SW 1271 (cell line): ENCODE measurements at places on chromosomes 3 and 15.

- DNase-seq: no peak
Measured at GRCh38 chr15:60839510-60840211, 360.7 kb upstream of the ICE2 start.

DNA sequence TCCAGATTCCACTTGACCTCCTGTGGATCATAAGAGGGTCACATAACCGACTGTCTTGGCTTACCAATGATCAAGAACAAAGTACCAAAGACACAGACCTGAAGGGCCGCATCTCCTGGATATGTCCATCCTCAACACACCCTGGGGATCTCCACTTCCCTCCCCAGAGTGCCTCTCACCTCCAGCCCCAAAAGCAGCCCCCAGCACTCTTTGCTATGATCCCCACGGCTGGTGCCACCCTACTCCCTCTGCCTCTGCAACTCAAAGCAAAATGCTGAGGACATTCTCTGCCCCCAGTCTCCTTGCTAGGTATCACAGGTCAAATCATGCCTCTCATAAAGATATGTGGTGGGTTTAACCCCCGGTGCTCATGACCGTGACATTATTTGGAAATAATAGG, 32.7 kb downstream of the SLCO2A1 start:
- DNase-seq: no peak

DNA sequence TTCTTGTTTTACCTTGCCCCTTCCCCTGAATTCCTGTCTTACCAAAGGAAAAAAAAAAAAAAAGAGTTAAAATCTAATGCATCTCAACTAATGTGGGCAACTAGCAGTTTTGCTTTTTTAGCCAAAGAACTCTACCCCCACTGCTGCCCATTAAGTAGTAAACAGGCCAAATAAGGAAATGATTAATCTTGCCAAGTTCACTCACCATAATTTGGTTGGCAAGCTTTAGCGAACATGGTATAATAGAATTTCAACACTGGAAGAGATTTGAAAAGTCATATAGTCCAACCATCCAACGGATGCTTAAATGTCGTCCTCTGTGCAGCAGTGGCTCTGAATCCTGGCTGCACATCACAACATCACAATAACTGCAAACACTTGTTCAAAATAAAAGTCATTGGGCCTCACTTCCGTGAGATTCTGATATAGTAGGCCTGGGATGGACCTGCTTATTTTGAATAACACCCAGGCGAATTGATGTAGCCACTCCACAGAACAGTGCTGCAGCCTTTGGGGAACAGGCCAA, 142.0 kb upstream of the UBE2E1 start:
- no peak for DNase-seq

GRCh38 chr3:13072600-13073325, 466 bp downstream of the IQSEC1 start:
- DNase-seq: no peak

- no peak for DNase-seq
Measured at GRCh38 chr3:145411605-145412004, 749.4 kb downstream of the PLOD2 start.

DNA sequence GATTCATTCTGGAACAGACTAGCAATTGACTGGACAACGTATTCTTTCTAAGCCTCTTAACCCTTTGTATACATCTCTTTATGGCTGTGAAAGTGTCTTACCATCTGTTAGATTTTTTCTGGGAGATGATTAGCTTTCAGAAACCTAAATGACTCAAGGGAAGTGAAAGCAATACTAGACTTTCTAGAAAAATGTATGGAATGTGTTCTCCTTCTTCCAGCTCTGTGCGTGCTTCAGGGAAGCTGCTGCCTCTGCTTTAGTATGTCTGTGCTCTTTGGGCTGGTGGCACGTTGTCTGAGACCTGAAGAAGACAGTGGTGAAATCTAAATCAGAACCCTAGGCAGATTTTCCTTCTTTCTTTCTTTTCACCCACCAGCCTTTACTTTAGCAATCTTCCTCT, 89.5 kb downstream of the ITPR1 start:
- no peak for DNase-seq

DNA sequence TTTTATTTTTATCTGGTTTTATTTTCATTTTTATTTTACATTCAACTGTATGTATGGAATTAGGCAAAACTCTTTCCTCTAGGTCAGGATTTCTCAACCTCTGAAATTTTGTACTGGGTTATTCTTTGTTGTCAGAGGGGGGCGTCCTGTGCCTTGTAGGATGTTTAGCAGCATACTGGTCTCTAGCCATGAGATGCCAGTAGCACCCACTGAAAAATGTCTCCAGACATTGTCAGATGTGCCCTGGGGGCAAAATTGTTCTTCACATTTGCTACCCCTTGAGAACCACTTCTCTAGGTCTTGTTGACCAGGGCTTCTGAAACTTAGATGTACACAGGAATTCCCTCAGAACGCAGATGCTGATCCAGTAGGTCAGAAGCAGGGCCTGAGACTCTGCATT, 5.4 kb downstream of the CHRNA5 start:
- DNase-seq: peak; percentile 15

DNA sequence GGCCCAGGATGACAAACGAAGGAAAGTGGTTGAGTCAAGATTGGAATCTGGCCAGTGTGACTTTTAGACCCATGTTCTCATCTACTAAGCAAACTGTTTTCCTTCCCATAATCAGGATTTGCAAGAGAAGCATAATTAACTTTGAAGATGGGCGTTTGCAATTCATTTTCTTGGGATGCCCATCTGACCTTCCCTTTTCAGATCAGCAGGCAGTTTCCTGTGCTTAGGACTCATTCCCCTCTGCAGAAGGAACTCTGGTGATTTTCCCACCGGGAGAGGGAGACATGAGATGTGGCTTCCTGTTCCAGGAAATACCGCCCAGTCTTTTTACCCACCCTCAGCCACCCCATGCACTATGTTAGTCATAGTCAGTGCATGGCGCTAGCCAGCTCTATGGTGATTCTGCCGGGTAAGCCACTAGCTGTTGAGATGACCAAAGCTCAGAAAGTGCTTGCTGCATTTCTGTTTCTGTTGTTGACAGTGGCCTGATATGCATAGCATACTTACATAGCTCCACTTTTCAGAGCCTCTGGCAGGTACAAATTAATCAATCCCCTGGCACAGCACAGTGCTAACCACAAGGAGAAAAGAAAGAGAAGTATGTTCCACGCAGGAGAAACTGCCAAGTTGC, 129.4 kb downstream of the VGLL4 start:
- DNase-seq: peak; percentile 41

- DNase-seq: no peak
Measured at GRCh38 chr3:115666920-115667737, 43.8 kb downstream of the GAP43 start.

DNA sequence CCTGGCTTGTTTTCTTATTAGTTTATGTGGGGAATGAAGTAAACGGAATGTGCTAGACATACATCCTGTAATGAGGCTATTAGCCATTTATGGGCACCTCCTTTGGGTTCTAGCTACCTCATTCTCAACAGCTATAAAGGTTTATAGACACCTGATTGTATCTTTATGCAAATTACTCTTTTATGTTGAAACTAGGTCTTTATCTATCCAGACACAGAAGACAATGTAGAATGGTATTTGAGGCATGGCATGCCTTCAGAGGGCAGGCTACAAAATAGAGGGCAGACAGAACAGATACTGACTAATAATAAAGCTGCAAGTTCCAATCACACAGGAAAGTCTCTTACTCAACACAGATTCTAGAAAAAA, 27.1 kb downstream of the TBC1D2B start:
- no peak for DNase-seq

GRCh38 chr15:100918034-100918689, 995 bp upstream of the LRRK1 start:
- DNase-seq: peak; percentile 54

GRCh38 chr3:53185761-53186465, 24.9 kb downstream of the PRKCD start:
- no peak for DNase-seq

GRCh38 chr15:75827691-75828090, 15.6 kb upstream of the UBE2Q2 start:
- no peak for DNase-seq

DNA sequence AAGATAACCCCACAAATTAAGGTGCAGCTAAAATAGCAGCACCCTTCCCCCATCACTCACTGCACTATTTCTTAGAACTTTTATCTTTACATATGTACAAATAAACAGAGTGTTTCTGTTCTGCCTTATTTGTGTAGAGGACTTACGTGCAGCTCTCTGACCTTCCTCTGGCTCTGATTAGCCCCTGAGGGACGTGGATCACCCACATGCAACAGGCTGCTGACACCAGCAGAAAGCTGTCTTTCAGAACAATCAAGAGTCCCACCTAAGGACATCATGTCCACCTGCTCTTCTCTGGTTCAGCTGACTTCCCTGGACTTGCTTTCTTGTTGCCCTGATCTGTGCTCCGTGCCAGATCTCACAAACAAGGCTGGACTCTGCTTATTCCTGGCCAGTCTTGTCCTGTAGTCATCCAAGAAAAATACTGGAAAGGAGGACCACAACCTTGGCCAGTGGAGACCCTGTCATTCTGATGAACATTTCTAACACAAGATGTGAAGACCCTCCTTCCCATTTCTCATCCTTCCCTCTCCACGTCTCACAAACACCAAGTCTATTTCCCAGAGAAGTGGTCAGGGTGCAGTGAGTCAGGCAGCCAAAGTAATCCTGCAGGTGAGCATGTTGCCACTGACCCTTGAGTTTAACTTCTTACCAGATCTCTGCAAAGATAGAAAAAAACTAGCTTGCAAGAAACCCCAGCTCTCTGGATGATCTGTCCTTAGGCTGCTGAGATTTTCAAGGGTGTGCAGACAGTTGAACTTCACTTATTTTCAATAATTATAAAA, 243.6 kb upstream of the ICE2 start:
- no peak for DNase-seq
